ENCODE measurements at places on chromosomes 1 and 21. TPM values are rescaled to one million over a fixed set of nuclear protein-coding genes. Genes with fewer than 3 reads are reported as not detected.

The CHODL gene
- not detected for total RNA-seq

The CYB561D1 gene
- total RNA-seq = 4.0 TPM

The TAF5L gene
- total RNA-seq = 23.5 TPM

The S100A7 gene
- total RNA-seq = not detected

The NUCKS1 gene
- total RNA-seq = 154 TPM

The FCRL3 gene
- 0.02 TPM for total RNA-seq

The RGS18 gene
- total RNA-seq = not detected
